ENCODE measurements at places on chromosomes 3 and 15.

DNA sequence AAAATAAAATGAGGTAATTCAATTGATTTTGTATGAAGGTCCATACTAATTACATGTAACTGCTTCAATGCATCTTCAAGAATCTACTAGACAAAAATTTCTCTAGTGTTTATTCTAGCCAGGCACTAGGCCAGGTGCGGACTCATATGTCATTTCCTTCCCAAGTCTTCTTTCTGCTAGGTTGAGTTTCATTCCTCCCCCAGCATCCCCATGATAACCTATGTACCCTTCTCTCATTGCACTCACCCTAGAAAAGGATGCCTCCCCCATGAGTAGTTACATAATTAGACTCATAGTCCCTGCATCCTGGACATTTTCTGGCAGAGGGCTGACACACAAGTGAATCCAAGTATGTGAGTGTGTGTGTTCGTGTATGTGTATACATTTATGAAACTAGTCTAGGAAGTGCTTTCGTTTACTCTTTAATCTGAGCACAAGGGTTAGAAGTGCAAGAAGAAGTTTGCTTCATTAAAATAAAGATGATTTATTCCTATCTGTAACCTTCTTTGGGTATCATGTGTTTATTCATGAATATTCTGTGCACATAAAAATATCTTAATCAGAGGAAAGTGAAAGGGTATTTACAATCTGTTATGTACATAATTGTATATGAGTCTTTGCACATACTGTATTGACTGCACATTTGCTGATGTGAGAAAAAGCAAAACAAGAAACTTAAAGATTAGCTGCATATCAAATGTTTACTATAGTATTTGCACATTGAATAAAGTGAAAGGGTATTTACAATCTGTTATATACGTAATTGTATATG lies 585.6 kb upstream of the ZNF717 start:
- no peak for DNase-seq

DNA sequence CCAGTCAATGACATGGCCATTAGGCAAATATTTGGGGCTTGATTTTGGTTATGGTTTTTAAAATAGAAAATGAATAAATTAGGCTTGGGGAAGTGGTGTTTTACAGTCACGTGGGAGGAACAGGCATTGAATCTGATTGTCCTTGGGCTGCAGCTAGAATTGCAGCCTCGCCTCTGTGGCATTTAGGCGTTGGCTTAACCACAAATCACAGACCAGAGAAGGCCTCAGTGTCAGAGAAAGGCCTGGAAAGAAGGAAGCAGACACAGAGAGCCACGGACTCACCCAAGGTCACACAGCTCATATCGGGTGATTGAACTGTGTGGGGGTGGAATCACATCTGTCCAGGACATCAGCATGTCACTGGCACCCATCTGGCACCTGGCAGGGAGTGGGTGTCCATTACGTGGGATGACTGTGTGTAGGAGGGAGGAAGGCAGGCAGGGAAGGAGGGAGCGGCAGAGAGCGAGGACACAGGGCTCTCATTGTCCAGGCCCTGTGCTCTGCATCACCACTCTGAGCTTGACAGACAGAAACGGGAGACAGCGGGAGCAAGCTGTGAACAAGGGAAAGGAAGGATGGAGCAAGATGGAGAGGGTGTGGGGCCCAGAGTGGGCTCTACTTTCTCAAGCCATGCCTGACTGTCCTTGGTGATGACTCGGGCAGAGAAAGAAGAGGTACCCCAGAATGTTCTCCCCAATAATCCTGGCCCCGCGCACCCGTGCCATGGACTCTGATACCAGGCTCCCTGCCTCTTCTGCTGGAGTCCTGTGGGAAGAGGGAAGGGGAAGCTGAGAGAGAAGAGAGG lies 186.4 kb downstream of the FAM43A start:
- no peak for DNase-seq

DNA sequence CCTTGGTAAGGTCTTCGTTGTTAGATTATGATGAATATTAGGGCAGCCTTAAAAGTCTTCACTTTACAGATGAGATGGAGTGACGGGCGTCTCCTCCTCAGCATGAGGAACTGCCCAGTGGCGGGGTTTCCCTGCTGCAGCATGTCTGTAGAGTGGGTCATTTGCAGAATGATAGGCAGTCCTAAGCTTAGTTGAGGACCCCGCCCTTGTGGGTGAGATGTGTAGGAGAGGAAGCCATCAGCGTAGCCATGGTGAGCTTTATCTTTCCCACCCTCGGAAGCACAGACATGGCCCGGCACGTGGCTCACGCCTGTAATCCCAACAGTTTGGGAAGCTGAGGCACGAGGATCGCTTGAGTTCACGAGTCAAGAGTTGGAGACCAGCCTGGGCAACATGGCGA lies 877 bp downstream of the NIT2 start:
- no peak for DNase-seq

DNA sequence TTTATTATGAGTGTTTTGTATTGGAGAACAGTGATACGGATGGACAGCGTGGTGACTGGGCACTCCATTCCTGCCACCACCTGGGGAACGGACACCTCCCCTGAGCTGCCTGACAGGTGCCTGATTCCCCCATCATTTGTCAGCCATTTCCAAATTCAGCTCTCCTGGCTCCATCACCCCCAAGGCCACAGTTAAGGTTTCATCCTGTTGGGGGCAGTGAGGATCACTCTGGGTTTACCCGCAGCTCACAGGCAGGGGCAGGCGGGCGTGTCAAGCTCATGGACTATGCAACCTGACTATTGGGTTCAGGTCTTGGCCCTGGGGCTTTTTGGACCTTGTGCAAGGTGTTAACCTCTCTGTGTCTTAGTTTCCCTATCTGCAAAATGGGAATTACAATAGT lies 76.3 kb downstream of the RAB11A start:
- DNase-seq, result no peak

- no peak for DNase-seq
Observed at GRCh38 chr15:43118829-43119228, 13.0 kb upstream of the UBR1 start.

DNA sequence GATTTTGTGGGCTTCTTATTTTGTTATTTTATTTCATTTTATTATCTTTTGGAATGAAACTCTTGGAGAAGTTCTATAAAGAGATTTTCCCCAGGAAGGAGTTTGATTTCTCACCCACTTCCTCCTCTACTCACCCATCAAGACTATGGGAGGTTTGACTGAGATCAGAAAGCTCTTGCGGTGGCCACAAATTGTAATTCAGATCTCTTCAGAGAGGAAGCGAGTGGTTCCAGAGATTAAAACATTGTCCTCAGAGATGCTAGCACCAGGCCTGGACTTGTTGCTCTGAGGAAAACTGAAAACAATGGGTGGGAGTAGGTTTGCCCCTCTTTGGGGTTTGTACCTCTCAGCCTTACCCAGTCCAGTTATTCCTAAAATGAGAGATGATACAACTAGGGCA lies 8.1 kb upstream of the MUC13 start:
- no peak for DNase-seq

DNA sequence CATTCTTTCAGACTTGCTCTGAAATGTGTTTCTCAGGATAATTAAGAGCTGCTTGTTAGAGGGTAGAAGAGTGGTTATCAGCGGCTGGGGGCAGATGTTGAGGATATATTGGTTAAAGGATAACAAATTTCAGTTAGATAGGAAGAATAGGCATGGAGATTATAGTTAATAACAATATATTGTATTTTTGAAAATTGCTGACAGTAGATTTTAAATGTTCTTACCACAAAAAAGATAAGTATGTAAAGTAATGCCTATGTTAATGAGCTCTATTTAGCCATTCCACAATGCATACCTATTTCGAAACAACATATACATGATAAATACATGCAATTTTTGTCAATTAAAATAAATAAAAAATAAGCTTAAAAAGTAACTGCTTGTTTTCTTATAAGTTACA lies 123.3 kb downstream of the SERPINI1 start:
- DNase-seq, result no peak

GRCh38 chr3:72964633-72965032 lies 32.0 kb upstream of the PPP4R2 start:
- DNase-seq, result no peak

- DNase-seq, result no peak
Observed at GRCh38 chr15:80870893-80871292, 91.7 kb downstream of the CEMIP start.

DNA sequence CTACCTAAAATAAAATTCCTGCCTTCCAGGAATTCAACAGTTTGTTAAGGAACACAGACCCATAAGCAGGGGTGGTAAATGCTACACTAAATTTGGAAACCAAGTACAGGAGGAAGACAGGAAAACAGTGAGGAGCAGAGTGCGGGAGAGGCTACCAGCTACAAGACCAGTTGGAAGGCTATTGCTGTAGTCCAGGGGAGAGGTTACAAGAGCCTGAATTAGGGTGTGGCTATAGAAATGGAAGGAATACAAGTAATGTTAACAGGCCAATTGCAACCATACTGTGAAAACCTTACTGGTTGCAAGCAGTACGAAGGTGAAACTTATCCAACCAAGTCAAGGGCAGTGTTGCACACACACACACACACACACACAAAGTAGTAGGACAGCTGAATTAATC lies 880 bp upstream of the ARMC8 start:
- DNase-seq, result no peak

DNA sequence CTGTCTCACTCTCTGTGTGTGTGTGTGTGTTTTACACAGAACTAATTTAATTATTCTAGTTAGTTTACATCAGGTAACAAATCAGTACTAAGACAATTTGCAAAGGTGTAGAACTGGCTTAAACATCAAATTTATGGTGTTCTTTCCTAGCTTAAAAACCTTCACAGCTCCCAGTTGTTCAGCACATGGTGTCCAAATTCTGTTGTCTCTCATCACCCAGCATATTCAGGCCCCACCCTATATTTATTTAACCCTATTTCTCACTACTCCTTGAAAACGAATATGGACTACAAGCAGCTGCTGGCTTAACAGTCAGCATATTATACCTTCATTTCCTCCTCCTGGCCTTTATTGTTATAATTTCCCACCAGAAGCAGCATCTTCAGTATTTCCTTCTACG lies 1.2 kb downstream of the IL20RB start:
- no peak for DNase-seq

Data from HS-27A (cell line).